Activated CD4-positive, alpha-beta T cell treated with anti-CD3 and anti-CD28 coated beads, Interleukin-2, amount 50 U/mL, for 24 hours (primary cell): ENCODE measurements at places on chromosomes 3 and 15.

DNA sequence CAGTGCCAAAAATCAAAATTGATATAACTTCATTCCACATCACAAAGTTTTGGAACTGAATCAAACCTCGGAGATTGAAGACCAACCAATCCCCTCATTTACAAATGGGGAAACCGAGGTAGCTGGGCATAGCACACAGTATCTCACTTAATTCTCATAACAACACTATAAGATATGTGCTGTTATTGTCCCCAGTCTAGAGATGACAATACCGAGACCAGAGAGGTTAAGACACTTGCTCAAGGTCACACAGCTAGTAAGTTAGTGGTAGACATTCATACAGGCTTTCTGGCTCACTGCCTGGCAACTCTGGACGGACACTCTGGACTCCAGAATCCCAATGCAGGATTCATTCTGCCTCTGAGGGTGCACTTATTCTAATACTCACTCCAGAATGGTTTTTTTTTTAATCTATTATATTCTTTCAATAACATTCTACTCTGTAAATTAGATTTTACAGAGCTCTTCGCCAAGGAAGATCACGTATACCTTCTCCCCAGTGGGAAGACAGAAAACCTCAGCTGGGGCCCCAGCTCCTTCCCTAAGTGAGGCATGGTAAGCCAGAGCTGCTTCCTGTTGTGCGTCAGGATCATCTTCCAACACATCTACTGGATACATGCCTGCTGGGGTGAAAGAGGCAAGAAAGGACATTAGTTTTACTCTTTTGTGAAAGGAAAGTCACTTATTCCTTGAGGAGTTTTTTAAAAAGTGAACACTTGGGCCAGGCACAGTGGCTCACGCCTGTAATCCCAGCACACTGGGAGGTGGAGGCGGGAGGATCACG lies 128.4 kb upstream of the IGF1R start:
- DNase-seq, result no peak

GRCh38 chr3:32203854-32204253 lies 34.6 kb upstream of the CMTM8 start:
- DNase-seq, result no peak

DNA sequence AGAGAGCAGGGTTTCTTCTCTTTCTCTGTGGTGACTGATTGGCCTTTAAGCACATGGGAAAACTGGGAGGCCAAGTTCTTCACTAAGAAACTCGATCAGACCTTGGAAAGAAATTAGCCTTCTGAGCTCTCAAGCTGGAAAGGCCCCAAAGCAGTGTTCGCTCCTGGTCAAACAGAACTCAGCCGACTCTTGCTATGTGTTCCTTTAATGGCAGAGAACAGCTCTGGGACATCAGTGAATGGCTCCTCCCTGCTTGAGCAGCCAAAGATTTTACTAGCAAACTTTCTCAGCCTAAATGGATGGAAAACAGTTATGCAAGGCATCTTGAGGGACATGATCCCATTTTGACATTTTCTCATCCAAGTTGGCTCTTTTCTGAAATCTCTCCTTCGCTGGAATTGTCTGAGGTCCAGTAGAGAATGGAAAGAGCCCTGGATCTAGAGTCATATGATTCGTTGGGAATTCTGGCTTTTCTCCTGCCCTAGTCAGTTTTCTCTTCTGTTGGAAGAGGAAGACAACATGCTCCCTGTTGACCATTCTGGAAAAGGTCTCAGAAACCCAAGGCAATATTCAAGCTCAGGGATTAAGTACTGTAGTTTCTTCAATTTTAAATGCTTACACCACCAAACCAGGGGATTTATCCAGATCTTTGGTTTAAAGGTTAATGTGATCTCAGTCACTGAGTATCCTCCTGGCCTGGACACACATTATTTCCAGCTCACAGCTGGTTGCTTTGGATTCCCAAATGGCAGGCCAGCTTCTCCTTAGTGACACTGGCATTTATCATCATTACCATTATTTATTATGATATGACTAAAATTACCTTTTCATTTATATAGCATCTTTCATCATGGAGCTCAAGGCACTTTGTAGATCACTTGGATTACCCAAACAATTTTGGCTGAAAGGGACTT lies 319.6 kb downstream of the AGBL1 start:
- no peak for DNase-seq

DNA sequence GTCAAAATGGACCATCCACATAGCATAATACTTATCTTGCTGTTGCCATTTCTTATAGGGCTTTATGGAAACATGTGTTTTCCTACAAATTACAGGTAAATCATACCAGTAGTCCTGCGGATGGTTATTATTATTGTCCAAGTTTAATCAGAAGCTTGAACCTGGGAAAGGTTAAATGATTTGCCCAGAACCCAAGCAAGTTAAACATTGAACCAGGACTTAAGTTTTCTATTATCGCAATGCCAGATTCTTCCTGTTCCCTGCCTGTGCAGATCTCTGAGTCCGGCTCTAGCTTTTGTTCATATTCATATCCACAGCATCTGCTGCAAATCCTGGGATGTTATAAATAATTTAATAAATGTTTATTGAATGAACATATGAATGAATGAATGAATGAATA lies 12.5 kb downstream of the LPP start:
- DNase-seq, result no peak

DNA sequence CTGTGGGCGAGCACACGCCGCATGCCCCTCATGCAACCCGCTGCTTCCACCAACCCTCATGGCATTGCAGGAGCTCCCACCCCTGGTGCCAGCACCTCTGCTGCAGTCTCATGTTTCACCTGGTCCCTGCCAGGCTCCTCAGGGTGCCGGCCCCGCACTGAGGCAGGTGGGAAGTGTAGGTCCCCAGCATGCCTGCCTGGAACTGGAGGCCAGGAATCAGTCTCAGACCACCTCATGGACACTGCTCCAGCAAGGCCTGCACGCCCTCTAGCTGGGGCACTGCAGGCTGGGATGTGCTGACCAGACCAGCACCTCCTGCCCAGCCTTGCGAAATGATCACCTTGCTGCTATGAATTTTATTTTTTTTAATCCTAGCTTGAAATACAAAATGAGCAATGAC lies 39.1 kb downstream of the OCA2 start:
- no peak for DNase-seq

DNA sequence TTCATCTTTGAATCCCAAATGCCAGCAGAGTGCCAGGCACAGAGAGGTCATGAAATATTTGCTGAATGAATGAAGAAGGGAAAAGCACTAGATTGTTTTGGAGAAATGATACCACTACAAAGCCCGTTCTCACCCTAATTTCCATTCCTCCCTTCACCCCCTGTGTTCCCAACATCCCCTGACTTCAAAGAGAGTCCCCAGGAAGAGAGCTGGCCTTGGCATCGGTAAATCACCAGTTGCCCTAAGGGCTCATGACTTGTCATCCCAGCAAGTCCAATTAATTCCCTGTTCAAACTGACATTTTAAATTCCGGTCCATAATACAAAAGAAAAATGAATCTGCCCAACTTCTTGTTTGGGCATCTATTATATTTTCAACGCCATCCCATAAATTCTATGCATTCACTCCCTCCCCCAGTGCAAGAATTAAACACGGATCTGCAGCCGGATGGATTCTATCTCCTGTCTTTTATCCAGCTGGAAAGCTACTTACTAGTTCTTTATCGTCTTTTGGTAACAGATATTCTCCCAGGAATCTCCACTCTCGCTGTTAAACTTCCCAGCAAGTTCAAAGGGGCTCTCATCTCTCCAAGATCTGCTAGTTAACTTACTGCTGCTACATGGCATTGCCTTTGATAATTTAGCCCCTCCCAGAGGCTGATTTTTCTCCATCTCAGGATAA lies 63.9 kb upstream of the TSC22D2 start:
- DNase-seq, result no peak

DNA sequence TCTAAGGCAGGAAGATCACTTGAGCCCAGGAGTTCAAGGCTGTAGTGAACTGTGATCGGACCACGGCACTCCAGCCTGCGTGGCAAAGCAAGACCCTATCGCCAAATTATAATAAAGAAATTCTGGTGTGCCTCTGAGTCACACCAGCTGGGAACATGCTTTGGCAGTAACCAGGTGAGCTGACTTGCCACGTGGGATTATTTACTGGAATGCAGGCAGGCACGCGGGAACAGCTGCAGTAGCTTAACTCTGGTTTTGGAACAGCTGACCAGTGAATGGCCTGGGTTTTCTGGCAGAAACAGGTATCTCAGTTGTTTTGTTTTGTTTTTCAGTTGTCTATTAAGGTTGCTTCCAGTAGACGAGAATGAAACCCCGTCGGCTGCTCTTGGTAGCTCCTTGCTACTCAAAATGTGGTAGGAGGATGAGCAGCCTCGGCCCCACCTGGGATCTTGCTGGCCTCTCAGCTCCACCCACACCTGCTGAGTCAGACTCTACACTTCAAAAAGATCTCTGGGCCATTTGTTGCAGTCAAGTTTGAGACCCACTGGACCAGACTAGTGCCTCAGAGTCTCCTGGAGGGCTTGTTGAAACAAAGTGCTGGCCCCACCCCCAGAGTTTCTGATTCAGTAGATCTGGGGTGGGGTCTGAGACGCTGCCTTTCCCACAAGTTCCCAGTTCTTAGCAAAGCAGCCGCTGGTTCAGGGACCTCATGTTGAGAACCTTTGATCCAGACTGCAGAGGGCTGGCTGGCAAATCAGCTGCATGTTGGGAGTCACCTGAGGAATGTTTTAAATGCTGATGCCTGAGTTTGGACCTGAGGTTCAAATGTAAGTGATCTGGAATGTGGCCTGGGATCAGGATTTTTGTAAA lies 26.6 kb downstream of the IDH2 start:
- DNase-seq, result no peak

GRCh38 chr15:65411465-65412071 lies 11.2 kb downstream of the IGDCC4 start:
- no peak for DNase-seq

DNA sequence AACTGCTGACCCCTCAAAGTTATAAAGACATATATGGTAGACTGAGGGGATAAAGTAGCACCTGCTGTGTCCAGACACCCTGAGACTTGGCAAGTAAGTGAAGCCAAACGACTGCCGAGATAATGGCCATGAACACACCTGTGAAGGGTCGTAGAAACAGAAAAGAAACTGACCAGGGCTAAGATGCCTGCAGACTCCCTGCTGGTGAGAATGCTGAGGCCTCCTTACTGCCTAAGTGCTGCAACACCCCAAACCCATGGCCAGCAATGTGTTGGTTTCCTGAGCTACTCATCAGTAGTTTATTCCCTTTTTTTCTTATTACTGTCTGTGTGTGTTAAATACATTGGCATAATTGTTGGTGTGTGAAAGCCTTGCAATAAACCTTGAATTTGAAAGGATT lies 233.8 kb downstream of the ZNF385D start:
- no peak for DNase-seq

DNA sequence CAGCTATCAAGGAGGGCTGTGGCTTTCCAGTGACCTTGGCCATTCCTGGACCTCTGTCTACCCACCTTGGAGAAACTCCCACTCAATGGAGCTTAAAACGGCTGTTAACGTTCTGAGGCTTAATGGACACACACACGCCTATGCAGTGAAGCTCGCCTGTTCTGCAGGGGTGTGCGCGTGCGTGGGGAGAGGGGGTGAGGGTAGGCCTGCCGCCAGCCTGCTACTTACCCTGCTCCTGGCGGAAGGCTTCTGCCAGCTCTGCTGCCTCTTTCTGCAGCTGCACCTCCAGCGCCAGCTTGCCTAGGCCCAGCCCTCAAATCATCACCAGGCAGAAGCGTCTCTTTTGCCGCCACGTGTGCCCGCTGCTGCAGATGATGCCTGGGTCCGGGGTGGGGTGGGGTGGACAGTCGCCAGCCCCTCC lies 23.2 kb upstream of the PARL start:
- no peak for DNase-seq

- DNase-seq, result no peak
Observed at GRCh38 chr3:161275919-161276318, 54.8 kb downstream of the NMD3 start.

DNA sequence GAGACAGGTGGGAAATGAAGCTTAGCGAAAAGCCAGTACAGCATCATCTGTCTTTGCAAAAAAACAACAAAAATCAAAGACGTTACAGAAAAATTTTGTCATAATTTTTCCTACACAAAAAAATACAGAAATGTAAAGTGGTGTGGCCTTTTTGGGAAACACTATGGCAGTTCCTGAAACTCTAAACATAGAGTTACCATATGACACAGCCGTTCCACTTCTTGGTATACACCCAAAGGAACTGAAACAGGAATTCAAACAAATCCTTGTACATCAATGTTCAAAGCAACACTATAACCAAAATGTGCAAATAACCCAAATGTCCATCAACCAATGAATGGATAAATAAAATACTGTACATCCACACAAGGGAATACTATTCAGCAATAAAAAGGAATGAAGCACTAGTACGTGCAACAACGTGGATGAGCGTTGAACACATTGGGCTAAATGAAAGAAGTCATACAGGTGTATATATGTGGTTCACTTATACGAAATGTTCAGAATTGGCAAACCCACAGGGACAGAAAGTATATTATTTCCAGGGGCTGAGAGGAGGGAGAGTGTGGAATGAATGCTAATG lies 46.8 kb downstream of the GLB1 start:
- no peak for DNase-seq

DNA sequence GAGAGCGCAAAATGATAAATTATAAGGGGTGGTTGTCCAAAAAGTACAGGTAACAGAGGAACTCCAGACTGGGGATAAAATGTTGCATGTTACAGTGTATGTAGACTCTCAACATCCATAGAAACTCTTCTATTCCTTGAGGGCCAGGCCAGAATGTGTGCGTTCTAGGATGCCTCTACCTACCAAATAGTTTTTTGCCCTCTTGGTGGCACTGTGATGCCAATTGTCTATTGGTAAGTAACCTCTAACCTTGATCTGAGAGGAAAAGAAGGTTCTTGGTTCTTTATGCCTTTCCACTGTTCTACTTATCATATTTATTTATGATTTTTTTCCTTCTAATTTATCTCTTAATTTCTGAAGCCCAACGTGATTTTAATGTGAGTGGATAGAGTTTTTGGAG lies 424.6 kb downstream of the GRM7 start:
- no peak for DNase-seq

- DNase-seq, result no peak
Observed at GRCh38 chr3:189576486-189576885, 54.7 kb upstream of the TP63 start.

DNA sequence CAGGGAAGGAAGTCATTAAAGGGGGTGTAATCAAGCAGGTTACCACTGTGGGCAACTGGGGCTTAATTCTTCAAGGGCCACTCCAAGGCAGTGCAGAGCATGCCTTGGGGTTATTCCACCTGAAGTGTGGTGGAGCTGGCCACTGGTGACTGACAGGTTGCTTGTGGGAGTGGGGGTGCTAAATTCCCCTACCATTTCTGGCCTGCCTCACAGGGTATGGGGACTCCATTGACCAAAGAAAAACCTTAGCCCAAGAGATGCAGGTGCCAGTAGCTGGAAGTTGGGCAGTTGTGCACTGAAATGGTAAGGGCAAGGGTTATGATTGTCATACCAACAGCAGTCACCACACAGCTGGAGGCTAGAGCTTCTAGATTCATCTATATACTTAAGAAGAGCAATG lies 93.4 kb downstream of the ZNF621 start:
- no peak for DNase-seq
